ENCODE measurements at places on chromosomes 11 and 22.

- no peak for DNase-seq
Observed at GRCh38 chr11:114061681-114062049, 2.2 kb downstream of the ZBTB16 start.

GRCh38 chr11:9462172-9462799 lies 1.5 kb downstream of the ZNF143 start:
- DNase-seq = no peak

DNA sequence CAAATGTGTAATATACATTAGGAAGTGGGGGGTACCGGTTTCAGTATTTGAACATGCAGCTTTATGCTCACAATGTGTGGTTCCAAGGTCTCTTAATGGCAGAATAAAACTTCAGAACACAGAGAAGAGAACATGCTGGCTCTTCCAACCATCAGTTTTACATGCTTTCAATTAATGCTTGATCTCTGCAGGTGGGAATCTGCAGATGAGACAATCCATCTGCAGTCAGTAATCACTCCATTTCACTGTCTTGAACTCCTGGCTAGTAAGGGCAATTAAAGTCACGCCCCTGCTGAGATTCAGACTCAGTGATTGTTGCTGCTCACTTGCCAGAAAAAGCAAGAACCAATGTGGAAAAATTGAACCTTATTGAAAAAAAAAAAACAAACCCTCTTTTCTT lies 945.7 kb downstream of the DLG2 start:
- no peak for DNase-seq

- DNase-seq = no peak
Observed at GRCh38 chr22:50186761-50187523, 1.2 kb downstream of the TRABD start.

DNA sequence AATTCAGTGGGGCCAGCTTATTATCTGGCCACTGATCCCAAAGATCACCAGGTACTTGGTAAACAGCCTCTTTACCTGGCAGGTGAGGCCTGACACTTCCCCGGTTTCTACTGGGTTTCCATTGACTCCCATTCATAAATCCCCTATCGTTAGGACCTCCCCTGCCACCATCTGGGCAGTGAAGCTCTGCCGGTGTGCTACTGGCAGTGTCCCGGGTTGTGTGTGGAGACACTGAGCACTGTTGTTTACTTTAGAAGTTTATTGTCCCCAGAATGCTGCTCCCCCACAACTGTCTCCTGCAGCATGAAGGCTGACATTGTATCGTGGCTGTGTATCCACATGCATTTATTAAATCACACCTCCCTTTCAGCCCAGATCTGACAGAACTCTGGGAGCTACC lies 142.7 kb downstream of the WNT7B start:
- no peak for DNase-seq

- DNase-seq = no peak
Observed at GRCh38 chr22:29205252-29205593, 473 bp upstream of the EMID1 start.

DNA sequence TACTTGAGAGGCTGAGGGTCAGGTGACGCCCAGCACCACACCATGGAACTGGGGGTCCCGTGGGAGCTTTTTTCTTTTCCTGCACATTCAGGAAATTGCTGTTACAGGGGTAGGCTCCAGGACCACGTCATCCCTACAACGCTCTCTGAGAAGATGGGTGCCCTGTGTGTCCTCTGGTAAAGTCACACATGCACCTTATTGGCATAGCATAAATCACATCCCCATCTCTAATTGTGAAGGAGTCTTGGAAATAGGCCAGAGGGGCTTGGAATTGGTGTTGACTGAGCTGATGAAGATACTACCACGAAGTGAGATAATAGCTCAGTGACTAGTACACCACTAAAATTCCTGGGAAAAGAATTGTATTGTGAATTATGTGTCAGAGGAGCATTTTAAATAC lies 57.6 kb downstream of the TNRC6B start:
- no peak for DNase-seq

GRCh38 chr22:41874090-41874489 lies 40.8 kb downstream of the SHISA8 start:
- no peak for DNase-seq

DNA sequence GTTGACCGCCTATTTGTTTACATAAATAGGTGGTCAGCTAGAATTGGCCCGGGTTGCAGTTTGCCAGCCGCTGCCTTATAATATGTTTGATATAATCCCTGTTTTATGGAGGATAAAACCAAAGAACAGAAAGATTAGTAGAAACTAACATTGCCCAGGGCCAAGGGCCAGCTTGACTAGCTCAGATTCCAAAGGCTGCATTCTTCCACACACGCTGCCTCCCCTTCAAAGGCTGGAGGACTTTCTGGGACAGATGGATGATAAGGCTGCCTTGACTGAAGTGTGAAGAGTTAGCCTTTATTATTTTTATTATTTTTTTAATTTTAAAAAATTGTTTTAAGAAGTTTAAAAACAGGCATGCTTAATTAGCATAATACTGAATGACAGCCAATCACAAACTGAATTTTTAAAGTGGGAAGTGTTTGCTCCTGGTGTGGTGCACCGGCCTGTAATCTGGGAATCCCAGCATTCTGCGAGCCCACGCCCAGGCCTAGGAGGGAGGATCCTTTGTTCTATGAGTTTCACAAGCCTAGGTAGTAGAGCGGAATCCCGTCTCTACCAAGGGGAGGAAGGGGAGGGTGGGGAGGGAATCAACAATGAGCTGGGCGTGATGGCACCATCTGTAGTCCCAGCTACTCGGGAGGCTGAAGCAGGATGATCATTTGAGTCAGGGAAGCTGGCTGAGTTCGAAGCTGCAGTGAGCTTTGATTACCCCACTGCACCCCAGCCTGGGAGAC lies 114.9 kb downstream of the NAV2 start:
- no peak for DNase-seq

DNA sequence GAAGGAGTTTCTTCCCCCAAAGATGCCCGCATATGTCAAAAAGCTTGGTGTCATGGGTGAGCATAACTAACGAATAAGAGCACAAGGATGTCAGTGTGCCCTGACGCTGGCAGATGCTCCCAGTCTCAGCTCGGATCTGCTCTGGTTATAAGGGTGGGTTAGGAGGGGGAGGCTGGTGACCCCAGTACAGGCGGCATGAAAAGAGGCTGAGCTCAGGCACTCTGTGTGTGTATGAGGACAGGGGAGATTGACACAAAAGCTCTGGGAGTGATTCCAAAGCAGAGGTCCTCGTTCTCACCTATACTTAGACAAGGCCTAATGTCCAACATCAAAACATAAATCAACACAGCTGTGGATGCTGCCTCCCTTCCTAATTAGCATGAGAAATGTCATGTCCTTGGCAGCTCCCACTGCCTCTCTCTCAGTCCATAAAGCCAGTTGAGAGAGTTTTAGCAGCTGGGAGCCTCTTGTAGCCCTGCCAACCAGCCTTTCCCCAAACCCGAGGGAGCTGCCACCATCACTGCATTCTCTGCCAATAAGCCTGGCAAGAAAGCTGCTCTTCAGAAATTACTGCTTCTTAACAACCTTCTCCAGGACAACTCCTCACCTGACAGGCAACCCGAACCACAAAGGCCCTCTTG lies 59.8 kb downstream of the SC5D start:
- DNase-seq = no peak

GRCh38 chr11:95849087-95849825 lies 59.0 kb downstream of the CEP57 start:
- DNase-seq = peak; percentile 83

DNA sequence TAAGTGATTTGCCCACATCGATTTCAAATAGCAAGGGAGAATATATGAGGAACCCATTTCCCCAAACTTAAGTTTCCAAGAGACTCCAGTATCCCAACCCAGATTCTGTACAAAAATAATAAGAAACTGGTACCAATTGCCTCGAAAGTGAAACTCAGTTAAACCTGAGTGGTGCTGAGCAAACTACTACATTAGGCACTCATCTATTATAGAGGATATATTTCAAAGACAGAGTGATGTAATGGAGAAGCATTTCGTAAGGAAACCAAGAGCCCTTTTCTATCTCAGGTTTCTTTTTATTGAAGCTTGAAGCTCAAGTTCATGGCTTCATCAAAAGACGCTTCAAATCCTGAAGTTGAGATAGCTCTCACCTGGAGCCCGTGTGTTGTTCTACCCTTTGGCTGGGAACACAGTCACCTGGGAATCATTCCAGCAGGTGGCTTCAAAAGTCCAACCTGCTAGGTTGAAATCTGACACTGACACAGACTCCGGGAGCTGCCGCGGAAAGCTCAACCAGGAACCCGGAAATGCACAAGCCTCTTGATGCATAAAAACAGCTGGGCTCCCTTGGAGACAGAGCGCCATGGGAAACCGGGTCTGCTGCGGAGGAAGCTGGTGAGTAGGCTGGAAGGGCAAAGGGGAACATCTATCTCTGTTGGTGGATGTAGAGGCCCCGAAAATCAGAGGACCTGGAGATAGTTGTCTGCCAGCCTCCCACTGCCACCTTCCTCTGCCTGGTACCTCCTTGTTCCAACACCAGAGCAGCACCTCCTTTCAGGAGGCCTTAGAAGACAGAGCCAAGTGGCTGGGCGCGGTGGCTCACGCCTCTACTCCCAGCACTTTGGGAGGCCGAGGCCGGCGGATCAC lies at the start of gene C11orf52:
C11orf52 (plus strand) TSS at position 524 of the 867 bp plus-strand sequence; CDS start at position 584, 60 bp downstream.
- DNase-seq = no peak

DNA sequence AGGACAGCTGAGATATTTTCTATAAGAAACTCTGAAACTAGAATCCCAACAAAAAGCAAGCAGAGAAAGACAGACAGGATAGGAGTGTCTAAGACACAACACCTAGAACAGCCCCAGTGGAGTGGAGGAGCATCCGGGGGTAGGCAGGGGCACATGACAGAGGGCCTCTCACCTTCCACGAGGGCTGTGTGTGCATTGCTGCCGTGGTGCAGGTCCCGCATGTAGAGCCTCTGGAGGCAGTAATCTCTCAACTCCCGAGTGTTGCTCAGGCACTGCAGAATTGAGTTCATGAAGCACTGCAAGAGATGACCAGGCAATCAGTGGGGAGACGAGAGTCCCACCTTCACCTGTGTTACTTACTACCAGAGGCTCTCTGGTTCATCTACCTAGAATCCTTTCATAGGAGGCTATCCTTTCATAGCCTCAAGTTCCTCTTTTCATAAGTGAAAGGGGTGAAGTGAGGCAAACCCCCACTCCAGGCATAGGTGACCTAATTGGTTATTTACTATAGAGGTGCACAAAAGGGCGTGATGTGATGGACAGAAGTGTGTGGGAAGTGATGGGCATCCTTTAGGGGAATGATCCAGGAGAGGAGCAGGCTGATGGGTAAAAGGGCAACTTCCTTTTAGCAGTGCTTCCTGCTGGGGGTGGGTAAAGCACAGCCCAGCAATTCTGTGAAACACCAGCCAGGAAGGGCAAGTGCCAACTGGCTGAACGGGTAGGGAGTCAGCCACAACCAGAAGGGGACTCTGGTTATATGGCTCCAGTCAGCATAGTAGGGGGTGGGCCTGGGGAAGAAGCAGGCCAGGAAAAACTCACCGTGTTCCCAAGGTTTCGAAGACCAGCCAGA lies 13.1 kb upstream of the MFRP start:
- no peak for DNase-seq

DNA sequence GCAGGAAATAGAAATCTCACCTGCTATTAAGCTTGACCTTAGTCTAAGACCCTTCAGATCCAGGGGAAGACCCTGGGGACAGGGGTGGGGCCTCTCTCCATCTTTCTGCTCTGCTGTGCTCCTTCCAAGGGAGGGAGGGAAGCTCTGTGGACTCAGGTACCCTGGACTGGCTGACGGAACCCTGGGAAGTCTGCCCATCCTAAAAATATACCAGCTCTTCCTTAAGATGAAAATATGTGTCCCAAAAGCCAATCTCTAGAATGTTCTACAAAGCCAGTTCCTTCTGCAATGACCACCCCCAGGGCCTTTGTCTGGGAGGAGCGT lies 73.7 kb downstream of the RTL6 start:
- DNase-seq = no peak

Data from astrocyte of the cerebellum (primary cell).